HT-29 (cell line): ENCODE measurements at places on chromosomes 11 and 22. TPM values are rescaled to one million over a fixed set of nuclear protein-coding genes. Genes with fewer than 3 reads are reported as not detected.

APOL5 gene
- total RNA-seq = not detected in 2 replicates

VSTM5 gene
- total RNA-seq = not detected in 2 replicates

MFNG gene
- 1.0 and 2.1 TPM in 2 replicates for total RNA-seq

LRRC10B gene
- 6.3 and 7.7 TPM in 2 replicates for total RNA-seq

AIP gene
- total RNA-seq = 149 and 151 TPM in 2 replicates

VPREB1 gene
- not detected in 2 replicates for total RNA-seq

MEI1 gene
- total RNA-seq = not detected in 2 replicates

SYCE3 gene
- not detected in 2 replicates for total RNA-seq

SMTNL1 gene
- total RNA-seq = not detected in 2 replicates

PKNOX2 gene
- total RNA-seq = not detected in 2 replicates

- no peak for DNase-seq
Measured at GRCh38 chr11:110522471-110522870, 92.7 kb downstream of the FDX1 start.

DNA sequence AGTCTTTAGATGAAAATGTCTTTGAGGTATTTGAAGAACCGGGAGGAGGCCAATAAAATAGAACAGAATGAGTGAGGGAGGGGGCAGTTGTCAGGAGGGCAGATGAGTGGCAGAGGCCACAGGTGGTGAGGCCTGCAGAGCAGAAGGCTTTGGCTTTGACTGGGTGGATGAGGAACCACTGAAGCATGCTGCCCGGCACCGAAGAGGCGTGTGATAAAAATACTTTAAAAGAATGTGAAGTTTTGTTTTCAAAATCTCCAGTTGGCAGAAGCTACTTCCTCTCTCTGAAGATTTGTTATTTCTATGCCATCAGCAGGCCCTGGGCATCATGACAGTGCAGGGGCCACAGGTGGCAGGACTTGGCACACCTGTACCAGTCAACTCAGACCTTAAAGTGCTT, 6.3 kb downstream of the MS4A12 start:
- peak; percentile 16 for DNase-seq

DNA sequence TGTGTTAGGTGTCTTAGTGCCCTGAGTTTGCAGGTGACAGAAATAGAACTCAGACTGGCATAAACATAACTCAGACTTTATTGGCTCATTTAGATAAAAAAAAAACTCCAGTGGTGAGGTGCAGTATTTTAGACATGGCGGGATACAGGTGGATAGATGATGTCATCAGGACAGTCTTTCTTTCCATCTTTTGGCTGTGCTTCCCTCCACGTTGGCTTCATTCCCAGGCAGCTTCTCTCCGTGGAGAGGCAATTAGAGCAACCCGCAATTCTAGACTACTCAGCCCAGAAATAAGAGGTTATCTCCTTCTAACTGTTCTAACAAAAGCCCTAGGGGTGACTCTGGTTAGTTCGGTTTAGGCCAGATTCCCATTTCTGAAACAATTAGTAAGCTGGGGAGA, 40.5 kb downstream of the NCAM1 start:
- no peak for DNase-seq

DNA sequence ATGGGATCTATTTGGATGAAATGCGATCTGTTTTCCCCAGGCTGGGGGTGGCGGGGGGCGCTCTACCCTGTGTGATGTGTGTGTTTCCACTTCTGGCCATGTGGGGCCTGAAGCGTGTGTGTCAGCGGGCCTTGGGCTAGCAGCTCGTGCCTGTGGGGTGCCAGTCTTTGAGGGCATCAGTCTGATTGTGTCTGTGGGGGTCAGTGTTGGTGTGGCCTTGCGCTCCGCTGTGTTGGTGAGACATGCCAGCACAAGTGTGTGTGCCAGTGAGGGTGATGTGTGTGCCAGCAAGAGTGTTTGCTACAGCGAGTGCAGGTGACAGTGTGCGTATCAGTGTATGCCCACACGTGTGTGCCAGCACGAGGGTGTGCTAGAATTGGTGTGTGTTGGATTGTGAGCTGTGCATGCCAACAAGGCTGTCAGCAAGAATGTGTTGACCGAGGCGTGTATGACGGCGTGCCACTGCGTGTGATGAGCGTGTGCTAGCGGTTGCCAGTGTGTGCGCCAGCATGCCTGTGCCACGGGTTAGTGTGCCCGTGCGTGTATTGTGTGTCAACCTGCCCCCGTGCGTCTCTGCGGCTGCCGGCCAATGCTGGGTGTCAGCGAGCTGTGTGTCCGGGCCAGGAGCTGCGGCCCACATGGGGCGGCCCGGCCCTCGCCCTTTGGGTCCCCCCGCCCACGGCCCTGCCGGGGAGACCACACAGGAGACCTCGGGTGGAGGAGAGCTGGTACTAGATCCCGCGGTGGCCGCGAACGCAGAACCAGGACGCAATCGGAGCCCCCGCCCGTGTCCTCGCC, 519 bp downstream of the ARRB1 start:
- peak; percentile 56 for DNase-seq

GRCh38 chr11:69406060-69406459, 75.4 kb upstream of the LINC01488 start:
- no peak for DNase-seq

- no peak for DNase-seq
Measured at GRCh38 chr11:116461789-116462188, 311.0 kb downstream of the BUD13 start.

DNA sequence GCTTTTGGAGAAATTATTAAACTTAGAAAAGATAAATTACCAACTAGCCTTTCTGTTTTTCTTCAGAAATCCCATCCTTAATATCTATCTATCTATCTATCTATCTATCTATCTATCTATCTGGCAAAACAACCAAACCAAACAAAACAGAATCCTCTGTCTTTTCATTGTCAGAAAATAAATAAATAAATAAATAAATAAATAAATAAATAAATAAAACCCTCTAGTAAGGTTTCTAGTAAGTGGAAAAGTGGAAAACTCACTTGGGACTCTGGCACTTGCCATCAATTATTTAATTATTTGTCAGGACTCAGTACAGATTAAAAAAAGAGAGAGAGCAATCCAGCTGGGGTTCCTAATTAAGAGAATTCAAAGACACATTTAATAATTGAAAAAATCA, 556.2 kb upstream of the CHORDC1 start:
- no peak for DNase-seq

DNA sequence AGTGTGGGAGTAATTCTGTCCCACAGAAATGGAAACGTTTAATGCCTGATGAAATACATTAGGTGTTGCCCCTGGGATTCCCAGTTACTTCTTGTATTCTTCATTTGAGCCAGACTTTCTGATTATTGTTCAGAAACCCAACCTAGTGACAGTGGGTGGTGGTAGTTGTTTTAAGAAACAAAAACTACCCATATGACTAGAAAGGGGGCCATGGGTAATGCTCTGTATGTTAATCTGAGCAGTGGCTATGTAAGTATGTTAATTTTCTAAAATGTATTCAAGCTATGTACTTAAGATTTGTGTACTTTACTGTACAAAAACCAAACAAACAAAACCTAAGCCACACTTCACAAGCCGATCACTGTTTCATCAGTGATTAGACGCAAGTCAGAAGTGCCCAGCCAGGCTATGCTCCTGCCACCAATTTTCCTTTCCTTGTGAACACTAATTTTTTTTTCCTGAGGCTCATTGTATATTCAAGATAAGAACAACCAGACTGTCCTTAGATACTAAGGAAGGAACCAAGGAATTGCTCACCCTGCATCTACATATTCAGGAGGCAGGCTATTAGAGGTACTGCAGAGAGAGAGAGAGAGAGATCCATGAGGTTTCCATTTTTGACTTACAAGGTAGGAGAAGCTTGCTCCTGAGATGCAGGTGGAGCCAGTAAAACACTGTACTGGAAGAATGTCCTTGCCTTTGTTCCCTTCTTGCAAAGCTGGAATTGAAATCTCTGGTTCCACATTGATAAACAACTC, 122.7 kb downstream of the DBX1 start:
- no peak for DNase-seq

- DNase-seq = no peak
Measured at GRCh38 chr22:39177791-39178190, 25.3 kb upstream of the CBX7 start.

- no peak for DNase-seq
Measured at GRCh38 chr11:19952116-19952605, 208.1 kb downstream of the DBX1 start.

GRCh38 chr11:880447-880846, 30.2 kb downstream of the CHID1 start:
- DNase-seq = no peak

DNA sequence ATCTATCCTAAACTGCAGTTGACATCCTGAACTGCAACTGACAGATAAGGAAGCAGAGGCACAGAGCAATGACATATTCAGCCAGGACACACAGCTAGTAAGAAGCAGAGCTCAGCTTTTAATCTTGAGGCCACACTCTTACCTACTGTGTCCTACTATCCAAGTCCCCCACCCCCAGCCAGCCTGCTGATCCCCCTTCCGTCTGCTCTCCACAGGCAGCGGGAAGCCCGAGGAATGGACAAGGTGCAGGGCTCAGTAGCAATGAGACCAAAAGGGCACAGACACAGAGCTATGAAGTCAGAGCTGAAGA, 4.3 kb downstream of the POLR3H start:
- DNase-seq = no peak

DNA sequence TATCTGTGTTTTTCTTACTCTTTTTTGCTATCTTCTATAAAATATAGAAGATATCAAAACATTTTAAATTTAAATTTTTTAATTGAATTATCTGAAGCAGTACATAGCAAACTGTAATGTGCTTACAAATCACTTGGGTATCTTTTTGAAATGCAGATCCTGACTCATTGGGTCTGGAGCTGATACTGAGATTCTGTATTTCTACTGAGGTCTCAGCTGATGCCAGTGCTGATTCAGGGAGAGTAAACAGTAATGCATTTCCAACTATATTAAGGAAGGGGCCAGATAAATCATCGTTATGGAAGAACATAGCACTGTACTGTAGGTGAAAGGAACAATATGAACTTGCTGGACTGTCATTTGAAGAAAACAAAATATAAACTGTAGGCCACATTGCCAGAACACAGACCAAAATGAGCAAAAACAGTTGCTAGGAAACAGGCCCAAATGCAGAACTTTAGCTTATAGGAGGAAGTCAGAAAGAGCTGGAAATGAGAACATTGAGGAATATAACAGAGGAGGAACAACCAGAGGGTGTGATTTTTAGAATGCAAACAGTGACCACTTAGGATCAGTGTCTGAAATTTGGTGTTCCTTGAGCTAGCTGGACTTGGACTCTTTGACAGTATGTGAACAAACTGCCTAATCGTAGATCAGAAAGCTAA, 3.3 kb downstream of the ARL14EP start:
- no peak for DNase-seq

- no peak for DNase-seq
Measured at GRCh38 chr11:11756718-11757117, 85.1 kb upstream of the USP47 start.

DNA sequence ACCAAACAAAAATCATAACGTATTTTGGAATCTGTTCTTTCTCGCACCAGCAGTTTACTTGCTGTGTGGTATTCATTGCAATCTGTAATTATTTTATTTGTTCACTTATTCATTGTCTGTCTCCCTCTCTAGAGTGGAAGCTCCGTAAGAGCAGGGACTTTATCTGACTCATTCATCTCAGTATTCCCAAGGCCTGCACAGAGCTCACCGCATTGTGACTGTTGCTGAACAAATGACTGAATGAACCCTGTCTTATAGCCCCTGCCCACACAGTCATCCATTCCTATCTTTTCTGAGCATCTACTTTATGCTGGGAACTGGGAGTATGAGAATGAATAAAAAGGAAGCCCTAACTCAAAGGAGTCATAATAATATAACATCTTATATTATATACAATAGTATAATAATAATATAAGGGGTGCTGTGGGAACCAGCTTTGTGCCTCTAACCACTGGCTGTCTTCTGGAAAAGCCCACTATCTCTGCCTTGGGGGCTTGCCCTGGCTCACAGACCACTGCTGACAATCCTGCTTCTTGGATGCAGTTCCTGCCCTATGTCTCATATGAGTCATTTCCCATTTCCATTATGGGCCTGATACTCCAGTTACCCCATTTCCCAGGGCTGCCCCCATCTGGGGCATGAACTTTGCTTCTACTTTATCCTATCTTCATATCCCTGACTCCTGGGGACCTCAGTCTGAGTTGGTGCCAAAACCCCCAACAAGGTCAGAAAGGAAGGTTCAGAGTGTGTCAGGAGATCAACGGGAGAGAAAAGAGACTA, 11.0 kb downstream of the XRRA1 start:
- no peak for DNase-seq

DNA sequence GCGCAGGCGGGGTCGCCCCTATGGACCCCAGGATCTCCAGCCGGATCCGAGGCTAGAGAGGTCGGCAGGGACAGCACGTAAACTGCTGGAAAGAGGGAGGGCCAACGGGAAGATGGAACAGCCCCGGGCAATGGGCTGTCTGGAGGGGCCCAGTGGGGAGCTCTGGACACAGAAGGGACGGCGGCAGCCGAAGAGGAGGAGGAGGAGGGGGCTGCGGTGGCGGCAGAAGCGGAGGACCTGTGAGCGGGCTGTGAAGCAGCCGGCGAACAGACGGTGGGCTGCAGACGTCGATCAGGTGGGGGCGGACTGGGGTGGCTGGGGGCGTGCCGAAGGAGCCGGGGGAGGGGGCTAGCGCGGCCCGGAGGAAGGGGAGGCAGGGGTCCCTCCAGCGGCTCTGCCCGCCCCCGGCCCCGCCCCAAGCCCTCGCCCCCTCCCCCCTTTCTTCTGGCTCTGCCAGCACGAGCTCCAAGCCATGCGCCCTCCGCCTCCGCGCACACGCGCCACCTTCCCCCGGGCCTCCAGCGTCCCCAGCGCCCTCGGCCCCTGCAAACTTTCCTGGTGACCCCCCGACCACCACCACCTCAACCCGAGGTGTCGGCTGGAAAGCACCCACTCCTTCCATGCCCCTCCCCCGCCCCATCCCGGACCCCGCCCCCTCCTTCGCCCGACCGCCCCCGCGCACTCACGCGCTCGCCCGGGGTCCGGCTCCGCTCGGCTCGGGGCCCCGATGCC, 432 bp downstream of the TNKS1BP1 start:
- DNase-seq = peak; percentile 50

DNA sequence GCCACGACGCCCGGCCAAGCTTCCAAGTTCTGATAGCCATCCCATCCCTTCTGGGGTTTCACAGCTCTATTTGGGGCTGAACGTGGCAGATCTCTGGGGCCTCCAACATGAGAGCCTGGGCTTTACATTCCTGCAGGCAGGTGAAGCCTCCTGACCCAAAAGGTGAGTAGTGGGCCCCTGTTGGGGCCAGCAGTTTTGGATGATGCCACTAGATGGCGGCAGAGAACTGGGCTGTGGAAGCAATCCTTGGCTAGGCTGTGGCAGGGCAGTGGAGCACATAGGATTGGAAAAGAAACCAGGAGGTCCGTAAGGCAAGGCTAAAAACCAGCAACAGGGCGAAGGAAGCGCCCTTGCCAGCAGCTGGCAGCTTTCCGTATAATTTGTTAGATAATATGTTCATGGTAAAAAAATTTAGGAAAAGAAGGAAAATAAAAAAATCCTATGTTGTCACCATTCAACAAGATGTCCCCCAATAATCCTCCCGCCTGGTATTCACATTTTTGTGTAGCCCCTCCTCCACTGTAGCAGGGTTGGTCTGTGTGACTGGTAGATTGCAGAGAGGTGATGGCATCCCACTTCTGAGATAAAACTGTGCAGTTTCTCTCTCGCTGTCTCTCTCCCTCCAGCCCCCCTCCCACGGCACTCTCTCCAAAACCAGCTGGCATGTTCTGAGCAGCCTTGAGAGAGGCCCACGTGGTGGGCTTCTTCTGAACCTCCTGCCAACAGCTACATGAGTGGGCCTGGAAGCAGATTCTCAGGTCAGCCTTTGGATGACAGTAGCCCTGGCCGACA, 43.6 kb upstream of the OR4B1 start:
- DNase-seq = peak; percentile 86

GRCh38 chr11:110379261-110379660, 50.5 kb upstream of the FDX1 start:
- DNase-seq = no peak

GRCh38 chr11:126181939-126182730, 29.3 kb downstream of the RPUSD4 start:
- no peak for DNase-seq
